Stimulated activated CD4-positive, alpha-beta T cell treated with anti-CD3 and anti-CD28 coated beads, Interleukin-2, amount 100 ng/mL, for 48 hours (primary cell): ENCODE measurements at places on chromosomes 2 and 18.
A peak's percentile ranks its signal among the peaks of the same experiment; 100 is the strongest.

- no peak for DNase-seq
Observed at GRCh38 chr2:207333599-207334300, 168.0 kb upstream of the KLF7 start.

GRCh38 chr2:160324161-160324800 is 124.2 kb upstream of the ITGB6 start:
- peak; percentile 54 for DNase-seq

DNA sequence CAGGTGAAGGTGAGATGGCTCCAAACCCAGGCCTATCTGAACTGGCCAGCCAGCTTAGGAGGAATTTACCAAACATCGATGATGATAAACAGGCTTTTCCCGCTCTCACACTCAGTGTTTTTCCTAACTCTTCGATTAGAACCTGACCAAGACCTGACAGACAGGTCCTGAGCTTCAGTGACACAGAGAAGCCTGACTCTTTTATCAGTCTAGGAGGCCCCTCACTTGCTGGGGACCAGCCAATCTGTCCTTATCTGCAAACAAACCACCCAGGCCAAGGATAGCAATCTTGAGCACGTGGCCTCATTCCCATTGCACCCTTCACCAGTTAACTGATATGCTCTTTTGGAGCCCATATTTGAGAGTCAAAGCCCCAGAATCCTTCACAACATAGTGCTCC is 1.9 kb upstream of the ITSN2 start:
- DNase-seq, result no peak

DNA sequence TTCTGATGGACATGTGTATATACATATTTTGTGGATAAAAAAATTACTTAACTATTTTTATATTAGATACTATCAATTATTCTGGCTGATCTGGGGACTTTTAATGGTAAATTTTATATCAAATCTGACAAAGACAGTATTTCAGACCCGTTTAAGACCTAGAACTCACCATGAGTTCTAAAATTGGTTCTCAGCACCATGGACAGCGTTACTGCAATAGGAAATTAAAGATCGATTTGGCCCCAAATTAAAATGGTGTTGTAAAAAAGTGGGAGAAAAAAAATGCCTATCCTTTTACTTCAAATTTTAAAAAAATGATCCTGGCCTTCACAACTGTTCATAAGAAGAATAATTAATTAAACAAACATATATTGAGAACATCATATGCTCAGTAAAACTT is 919 bp upstream of the SCN2A start:
- no peak for DNase-seq

GRCh38 chr18:3305354-3305762 is 43.4 kb downstream of the MYL12B start:
- DNase-seq, result peak; percentile 34

GRCh38 chr2:189654641-189655040 is 6.6 kb upstream of the ASNSD1 start:
- no peak for DNase-seq

- no peak for DNase-seq
Observed at GRCh38 chr2:69209482-69209881, 177.5 kb downstream of the GFPT1 start.

GRCh38 chr2:196962325-196962724 is 35.8 kb upstream of the PGAP1 start:
- DNase-seq, result no peak

DNA sequence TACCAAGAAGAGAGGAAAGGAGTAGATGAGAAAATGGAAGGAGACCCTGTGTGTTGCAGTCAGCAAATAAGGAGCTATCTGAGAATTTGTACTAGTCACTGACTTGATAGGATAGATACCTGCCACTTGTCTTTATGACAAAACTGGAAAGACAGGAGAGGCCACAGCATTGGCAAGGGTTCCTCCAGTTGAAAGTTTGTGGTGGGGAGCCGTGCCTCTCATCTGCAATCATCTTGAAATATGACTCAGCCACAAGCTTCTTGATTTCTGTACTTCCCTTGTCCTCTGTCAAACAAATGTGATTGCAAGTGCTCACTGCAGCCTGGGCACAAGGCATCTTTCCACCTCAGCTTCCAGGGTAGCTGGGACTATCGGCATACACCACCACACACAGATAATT is 99.1 kb downstream of the GREB1L start:
- no peak for DNase-seq

GRCh38 chr2:236720974-236721540 is 151.4 kb downstream of the ACKR3 start:
- DNase-seq, result no peak

GRCh38 chr2:2926858-2927175 is 450.8 kb downstream of the EIPR1 start:
- DNase-seq, result no peak

GRCh38 chr2:41595240-41595639 is 452.6 kb upstream of the PKDCC start:
- DNase-seq, result no peak

DNA sequence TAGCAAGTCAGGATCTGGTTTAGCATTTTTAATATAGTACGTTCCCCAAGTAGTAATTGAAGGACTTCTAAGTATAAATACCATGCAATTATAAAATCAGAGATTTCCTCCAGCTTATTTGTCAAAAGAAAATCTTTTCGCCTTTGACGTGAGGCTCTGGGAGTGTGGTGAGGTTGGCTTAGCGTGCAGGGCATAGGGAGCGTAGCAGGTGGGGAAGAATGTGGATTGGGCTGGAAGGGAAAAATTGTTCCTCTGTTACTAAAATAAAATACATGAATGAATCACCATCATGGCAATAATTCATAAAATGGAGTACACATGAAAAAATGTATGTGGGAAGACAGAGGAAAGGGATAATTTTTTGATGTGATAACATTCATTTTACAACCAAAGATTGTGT is 5.4 kb upstream of the IL1RL2 start:
- no peak for DNase-seq

DNA sequence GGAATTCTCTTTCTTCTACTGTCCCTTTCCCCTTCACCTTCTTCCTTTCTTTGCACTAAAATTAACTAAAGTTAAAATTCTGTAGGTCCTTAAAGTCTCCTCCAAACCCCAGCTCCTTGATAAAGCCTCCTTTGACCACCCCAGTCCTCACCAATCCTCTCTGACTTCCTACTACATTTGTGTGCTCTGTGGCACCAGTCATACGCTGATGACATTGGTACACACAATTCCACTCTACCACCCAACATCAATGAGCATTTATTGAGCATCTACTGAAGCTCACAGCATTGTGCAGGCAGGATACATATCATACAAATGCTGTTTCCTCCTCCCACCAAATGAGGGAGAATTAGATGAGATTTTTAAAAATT is 4.5 kb upstream of the SP5 start:
- no peak for DNase-seq

GRCh38 chr2:217797165-217797564 is 205.6 kb downstream of the TNS1 start:
- DNase-seq, result no peak

GRCh38 chr18:69158944-69159343 is 241.7 kb upstream of the DOK6 start:
- DNase-seq, result no peak

DNA sequence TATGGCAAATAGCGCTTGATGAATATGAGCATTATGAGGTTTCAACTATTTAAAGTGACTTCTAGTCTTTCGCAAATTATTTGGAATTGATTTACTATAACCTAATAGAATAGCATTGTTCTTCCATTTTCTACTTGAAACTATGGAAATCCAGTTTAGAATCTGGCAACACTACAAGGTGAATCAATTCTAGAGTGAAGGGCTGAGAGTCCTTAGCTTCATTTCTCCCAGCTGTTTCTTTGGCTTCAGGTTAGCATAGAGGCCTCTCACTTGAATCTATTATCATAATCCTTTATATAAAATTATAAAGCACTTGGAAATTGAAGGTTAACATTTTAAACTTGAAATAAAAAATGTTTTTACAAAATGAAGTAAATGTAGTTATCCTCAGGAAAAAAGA is 318.8 kb downstream of the CCDC85A start:
- no peak for DNase-seq

DNA sequence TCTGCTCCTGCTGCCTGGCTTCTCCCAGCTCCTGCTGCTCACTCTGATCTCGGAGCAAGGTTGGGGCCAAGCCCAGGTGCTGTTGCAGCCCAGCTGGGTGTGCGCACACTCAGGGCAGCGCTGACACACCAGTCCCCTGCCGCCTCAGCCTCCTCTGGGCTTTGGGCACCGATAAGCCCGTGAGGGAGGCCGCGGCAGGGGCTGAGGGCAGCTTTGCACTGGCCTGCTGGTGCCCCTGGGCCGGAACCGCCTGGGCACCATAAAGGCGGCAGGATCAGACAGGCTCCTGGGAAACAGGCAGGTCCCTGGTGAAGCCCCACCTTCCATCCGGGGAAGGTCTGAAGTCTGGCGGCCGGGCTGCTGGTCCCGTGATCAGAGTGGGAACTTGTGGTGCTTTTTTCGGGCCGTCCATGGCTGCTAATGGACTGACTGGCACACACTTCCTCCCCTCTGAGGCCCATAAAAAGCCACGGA is 14.1 kb upstream of the EML6 start:
- no peak for DNase-seq

DNA sequence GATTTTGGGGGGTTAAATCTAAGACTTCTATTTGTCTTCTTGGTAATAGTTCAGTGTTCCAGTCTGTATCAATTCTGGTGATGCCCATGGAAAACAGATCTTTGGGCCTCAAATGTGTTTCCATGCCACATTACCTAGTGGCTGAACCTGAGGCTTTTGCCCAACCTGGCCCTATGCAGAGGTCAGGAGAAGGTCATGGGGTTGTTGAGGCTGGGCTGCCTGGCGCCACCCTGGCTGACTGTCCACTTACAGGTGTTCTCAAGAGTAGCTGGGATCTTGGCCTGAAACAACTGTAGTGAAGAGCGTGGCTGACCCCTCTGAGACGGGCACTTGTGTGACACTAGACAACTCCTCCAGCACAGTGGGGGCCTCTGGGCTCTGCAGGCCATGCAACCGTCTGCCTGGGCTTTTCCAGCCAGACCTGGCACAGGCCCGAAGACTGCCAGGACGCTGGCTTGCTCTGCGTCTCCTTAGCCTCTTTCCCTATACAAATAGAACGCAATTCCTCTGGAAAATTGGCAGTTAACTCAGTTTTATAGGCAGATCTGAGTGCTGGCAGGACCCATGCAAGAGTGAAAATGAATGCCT is 127.8 kb downstream of the TRIM43 start:
- no peak for DNase-seq

DNA sequence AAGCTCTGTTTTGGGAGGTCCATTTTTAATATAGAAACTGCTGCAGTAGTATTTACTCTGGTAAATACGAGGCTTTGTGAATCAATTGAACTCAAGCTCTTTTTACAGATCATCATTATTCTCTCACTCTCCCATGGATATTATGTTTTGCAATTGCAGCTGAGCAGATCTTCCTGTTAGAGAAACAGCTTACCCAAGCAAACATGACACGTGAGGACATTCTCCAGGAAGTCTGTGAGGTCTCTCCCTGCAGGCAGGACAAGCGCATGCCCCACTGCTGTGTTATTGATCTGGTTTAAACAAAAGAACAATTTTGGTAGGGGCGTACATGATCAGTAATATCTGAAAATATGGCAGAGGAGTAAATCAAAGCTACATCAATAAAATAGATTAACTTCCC is 72.1 kb downstream of the COL6A3 start:
- DNase-seq, result no peak

DNA sequence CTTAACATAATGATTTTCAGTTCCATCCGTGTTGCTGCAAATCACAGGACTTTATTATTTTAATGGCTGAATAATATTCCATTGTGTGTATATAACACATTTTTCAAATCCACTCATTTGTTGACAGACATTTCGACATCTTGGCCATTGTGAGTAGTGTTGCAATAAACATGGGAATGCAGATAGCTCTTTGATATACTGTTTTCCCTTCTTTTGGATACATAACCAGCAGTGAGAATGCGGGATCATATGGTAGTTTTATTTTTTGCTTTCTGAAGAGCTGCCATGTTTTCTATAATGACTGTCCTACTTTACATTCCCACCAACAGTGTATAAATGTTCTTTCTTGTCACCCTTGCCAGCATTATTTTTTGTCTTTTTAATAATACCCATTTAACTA is 420.3 kb upstream of the CHAC2 start:
- no peak for DNase-seq

DNA sequence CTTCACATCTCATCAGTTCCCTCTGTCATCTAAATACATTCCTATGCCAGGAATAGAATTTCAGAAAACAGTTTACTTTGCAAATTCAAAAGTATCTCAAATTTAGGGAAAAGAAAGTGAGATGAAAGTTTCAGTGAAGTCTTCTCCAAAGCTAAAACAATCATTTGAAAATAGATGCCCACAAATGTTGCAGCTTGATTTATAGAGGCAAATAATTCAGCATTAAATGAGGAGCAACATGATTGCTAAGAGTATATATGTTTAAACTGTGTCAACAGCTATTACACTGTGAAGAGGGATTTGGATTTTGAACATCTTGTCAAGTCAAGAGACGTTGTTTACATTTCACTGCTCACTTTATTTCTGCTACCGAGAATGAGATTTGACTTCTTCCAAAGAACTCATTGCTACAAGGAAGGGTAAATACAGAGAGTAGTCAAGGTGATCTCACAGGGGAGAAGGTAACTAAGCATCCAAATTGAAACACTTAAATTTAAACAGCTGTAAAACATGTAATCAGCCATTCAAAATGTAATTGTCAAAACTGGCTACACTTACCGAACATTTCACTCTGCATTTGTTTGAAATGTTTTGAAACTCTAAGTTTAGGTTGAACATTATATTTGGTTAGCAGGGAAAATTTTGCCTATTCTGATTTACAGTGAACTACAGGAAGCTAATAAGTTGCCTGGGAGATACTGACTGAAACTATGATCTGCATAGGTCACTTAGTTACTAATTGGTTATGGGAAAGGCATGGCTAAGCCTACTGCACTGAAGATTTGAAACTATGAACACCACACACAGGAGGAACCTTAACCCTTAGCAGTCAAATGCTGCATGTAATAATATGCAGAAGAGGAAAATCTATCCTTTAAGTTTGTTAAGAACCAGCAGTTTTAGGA is 33.2 kb upstream of the GALNT3 start:
- no peak for DNase-seq

GRCh38 chr2:100820523-100821254 is 750 bp downstream of the NPAS2 start:
- DNase-seq, result no peak

DNA sequence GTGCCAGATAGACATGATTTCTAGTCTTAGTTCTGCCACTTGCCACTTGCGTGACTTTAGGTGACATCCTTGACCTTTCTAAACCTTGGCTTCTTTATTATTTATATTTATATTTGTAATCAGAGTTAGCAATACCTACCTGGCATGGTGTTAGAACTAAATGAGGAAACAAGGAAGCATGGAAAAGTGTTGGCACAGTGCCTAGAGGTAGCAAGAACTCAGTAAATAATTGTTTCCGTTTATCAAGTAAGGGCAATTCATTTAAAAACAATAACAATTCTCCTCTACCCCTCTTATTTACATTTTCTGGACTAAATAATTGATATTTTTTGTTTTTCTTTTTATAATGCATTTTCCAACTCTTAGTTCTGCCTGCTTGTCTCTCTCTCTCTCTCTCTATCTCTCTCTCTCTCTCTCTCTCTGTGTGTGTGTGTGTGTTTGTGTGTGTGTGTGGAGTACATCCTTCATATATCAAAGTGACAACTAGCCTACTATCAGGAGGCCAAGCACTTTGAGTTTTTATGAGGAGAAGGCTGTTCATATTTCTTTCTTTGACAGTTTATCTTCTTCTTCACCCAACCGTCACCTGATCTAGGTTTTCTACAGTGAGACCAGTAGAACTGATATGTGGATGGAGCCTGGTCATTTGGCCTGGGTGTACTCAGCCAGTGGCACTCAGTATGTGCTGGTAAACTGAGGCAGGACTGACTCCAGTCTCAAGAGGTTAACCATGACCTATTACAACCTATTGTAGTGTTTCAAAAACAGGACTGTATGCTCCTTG is 134.5 kb downstream of the LRRTM1 start:
- no peak for DNase-seq

- no peak for DNase-seq
Observed at GRCh38 chr2:62450716-62451191, 55.2 kb downstream of the TMEM17 start.
